Activated CD4-positive, alpha-beta T cell treated with anti-CD3 and anti-CD28 coated beads, Interleukin-2, amount 10 ng/mL, durations not matched to agents 24 days and 14 days (primary cell): ENCODE measurements at places on chromosomes 3 and 15. TPM values are rescaled to one million over a fixed set of nuclear protein-coding genes. Genes with fewer than 3 reads are reported as not detected.
A peak's percentile ranks its signal among the peaks of the same experiment; 100 is the strongest.

Gene RTP3
- not detected in 2 replicates for total RNA-seq

Gene XCR1
- total RNA-seq: 0.05 TPM in 1 of 2 replicates, not detected in the other

Gene CD80
- total RNA-seq: 12.5 and 13.0 TPM in 2 replicates

DNA sequence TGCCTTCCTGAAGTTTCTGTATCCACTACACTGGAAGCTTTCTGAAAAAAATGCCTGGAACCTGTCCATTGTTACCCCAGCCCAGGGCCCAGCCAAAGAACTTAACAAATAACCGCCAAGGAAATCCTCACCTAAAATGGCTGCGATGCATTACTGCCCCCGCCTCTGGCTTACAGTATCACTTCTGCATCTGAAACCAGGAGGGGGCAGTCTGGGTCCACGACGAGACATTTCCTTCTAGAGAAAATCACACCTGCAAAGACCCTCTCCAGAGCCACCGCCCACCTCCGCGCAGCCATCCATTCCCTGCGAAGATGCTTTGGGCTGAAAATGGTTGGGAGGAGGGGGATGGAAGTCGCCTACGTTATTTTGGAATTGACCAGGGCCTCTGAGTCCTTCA is 22.4 kb upstream of the CELF6 start:
- H3K4me3 ChIP-seq: no peak overlapping the region
- peaks cover 11% of the 10 kb centered on the region for H3K36me3 ChIP-seq
- H3K27me3 ChIP-seq: no peaks in the 10 kb centered on the region
- no peak overlapping the region for H3K27ac ChIP-seq

- no peaks in the 10 kb centered on the region for H3K27me3 ChIP-seq
- H3K4me1 ChIP-seq: peaks cover 18% of the 10 kb centered on the region
- DNase-seq: no peak
Observed at GRCh38 chr3:58074997-58075396, 66.8 kb downstream of the FLNB start.

GRCh38 chr15:26083896-26084295 is 220.8 kb upstream of the ATP10A start:
- H3K4me1 ChIP-seq: peaks cover 18% of the 10 kb centered on the region
- peaks cover 11% of the 10 kb centered on the region for H3K27me3 ChIP-seq
- no peak overlapping the region for H3K4me3 ChIP-seq
- DNase-seq: no peak
- peaks cover 3% of the 10 kb centered on the region for H3K36me3 ChIP-seq

- H3K27me3 ChIP-seq: peaks cover 39% of the 10 kb centered on the region
- peak overlapping the region; percentile 51 for H3K4me3 ChIP-seq
- H3K36me3 ChIP-seq: no peaks in the 10 kb centered on the region
- DNase-seq: peak; percentile 89
- H3K27ac ChIP-seq: peak overlapping the region; percentile 44
Observed at GRCh38 chr15:70258369-70259027, 160.8 kb upstream of the TLE3 start.
